ENCODE measurements at places on chromosomes 3 and 15.

GRCh38 chr15:76285241-76285825 is 25.9 kb downstream of the ETFA start:
- no peak for DNase-seq

- no peak for DNase-seq
Measured at GRCh38 chr15:92636908-92637481, 18.6 kb downstream of the FAM174B start.

DNA sequence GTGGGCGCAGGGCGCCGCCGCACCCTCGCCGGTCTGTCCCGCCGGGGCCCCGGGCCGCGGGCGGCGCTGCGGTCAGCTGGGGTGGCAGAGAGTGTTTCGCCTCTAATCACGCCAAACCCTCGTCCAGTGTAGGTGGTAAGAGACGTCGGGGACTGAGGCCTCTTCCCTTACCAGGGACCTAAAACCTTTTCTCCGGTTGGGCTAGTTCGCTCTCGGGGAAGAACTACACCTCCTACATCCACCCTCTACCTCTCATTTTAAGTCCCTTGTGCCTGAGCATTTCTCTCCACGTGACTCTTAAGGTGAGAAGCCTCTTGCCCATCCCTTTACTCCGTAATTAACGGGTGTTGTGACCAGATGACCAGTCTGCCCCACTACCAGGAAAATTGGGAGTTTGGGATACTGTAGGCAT is 520 bp downstream of the TMEM42 start:
- no peak for DNase-seq

DNA sequence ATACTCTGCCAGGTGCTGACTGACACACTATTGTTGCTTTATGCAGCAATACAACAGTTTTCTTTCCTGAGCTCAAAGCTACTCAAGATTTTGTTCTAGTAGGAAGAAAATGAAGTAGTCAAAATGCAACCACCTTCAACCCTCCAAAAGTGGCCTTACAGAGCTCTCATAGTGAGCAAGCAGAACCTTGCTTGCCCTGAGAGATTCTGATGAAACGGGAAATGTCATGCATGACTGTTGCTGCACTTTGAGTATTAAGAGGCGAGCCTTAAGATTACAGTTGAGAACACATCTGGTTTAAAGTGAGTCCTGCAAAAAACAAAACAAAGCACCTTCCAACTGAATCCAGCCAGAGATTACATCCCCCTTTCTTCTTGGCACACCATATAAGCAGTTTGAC is 29.7 kb downstream of the MINDY4B start:
- no peak for DNase-seq

DNA sequence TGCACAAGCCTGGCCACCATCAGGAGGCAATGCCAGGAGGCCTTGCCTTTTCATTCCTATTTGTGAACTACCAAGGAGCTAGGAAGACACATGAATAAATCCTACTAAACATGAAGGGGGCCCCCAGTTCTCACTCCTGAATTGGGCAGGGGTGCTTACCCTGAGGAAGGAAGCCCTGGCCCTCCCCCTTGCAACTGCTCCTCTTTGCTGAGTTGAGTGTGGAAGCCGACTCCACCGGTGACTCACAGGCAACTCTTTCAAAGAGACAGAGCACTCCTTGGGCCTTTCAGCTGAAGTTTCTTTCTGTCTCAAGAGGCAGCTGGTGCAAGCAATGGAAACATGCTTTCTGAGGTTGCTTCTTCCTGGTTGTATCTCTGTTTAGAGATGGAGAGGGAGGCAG is 1.7 kb downstream of the GABRG3 start:
- DNase-seq, result no peak

- no peak for DNase-seq
Measured at GRCh38 chr15:100169615-100170290, 172.0 kb downstream of the ADAMTS17 start.

DNA sequence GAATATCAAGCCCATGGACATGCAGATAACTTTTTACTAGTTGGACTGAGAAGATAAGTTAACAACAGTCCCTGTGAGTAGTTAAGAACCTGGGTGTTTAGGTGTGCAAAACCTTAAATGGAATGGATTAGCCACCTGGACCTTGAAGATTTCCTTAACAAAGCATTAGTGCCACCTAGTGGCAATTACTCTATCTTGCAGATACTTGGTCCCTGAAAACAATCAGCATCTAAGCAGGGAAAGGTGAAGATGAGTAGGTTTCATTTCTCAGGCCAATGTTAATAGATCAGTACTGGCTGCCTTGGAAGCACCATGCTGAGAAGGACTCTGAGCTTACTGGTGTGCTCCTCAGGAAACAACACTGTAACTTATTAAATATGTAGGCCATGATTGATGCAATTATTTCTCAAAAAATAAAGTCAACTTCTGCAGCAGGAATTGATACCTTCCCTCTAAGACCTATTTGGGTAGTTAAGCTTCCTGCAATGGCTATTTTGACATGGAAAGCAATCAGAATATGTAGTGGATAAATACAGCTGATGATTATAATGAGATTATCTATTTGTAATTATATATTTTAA is 329.4 kb downstream of the TBC1D5 start:
- peak; percentile 18 for DNase-seq

- DNase-seq, result no peak
Measured at GRCh38 chr3:151322511-151322910, 5.9 kb upstream of the GPR87 start.

DNA sequence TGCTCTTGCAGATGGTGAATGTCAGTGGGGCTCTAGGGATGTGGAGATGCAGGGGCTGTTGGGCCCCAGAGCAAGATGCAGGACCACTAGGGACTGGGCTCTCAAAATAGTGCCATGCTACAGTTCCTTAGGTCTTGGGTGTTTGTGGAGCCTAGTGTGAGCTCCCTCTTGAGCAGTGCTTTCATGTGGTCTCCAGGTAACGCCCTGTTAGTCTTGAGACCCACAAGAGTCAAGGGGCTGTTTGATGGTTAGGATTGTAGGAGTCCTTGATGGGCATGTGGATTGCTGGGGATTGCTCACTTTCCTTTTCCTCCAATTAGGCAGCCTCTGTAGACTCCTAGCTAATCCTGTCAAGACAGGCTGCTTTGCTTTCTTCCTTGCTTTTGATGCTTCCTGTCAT is 56.0 kb downstream of the CCDC66 start:
- DNase-seq, result no peak

DNA sequence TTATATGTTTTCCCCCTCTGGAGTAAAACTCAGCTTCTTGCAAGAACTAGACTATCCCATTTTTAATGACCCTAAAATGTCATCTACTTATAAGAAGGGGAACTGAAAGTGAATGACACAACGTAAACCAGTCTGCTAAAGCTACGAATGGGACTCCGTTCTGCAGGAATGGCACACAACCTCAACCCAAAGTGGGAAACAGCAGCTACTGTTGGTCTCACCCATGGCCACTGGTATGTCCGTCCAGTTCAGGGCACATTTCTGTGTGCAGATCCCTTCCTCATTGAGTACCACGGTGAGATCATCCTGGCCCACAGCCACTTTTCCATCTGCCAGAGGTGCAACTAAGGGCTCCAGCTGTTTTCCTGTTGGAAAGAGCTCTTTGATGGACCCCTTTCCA is 23.8 kb downstream of the VPS39 start:
- DNase-seq, result no peak

DNA sequence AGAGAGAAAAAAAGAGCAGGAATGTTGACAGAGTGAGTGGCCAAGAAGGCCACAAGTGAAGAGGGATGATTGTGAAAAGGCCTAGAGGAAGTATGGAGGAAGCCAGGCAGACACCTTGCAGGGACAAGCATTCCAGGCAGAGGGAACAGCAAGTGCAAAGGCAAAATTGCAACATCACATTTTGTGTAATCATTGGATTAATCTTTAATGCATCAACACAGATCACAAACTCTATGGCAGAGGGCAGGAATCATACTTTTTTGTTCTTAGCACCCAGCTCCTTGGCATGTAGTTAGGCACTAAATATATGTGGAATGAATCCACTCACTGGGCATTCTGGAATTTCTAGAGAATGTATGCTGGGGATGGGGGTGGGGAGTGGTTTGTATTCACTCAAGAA is 312.1 kb upstream of the PROK2 start:
- DNase-seq, result no peak

DNA sequence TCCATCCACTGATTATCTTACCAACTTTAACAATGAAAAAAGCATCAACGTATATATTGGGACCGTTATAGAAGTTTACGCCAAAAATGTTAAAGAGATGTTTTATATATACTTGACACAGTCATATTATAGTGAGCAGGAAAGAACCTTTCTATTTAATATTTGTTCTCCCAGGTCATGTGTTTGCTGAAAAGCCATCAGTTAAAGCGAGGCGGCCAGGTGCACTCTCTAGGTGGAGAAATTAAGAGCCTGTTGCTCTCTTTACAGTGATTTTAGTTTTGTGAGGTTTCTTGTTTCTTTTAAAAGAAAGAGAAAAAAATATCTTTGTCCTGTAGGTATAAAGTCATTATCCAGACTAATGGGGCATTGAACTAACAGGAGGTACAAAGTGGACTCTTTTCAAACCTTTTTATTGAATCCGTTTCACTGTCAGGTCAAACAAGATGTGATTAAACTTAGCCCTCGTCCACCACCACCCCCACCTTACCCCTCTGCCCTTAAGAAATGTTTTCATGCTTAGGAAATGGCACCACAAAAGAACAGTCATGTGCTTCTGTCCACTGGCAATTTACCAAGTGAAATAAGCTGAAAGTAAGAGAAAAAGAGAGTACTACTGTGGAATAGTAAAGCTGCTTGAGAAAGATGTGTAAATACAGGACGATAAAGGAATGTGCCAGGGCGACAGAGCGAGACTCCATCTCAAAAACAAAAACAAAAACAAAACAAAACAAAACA is 279.9 kb downstream of the PTPRG start:
- no peak for DNase-seq
